ENCODE measurements at places on chromosomes 6 and 20.

GRCh38 chr20:61217848-61218247, 34.2 kb upstream of the CDH4 start:
- DNase-seq: no peak

GRCh38 chr6:43838276-43839036, 68.4 kb downstream of the VEGFA start:
- no peak for DNase-seq

GRCh38 chr6:170274713-170275560, 15.9 kb downstream of the DLL1 start:
- DNase-seq: no peak

- no peak for DNase-seq
These were observed 436.2 kb downstream of the CBLN4 start for GRCh38 chr20:55569084-55569483.

DNA sequence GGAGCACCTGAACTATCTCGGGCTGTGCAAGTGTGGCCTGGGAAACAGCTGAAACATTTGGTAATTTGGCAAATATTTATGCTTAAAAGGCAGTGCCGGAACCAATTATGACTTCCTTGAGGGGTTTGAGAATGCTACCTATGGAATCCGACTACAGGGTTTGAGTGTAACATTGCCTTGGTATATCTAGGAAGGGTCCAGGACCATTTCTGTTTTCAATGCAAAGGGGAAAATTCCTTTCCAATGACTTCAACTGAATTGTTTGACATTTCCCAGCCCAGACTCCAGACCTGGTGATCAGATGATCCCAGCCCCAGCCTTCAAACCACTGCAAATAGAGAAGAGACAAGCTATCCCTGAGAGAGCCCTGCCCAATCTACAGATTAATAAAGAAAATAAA, 4.6 kb upstream of the PPP1R3G start:
- no peak for DNase-seq

GRCh38 chr6:158762787-158763433, 56.3 kb downstream of the EZR start:
- no peak for DNase-seq

- DNase-seq: no peak
These were observed 731 bp upstream of the RBL1 start for GRCh38 chr20:37096415-37097041.

GRCh38 chr20:58877976-58878360, 25.5 kb downstream of the GNAS start:
- DNase-seq: no peak

DNA sequence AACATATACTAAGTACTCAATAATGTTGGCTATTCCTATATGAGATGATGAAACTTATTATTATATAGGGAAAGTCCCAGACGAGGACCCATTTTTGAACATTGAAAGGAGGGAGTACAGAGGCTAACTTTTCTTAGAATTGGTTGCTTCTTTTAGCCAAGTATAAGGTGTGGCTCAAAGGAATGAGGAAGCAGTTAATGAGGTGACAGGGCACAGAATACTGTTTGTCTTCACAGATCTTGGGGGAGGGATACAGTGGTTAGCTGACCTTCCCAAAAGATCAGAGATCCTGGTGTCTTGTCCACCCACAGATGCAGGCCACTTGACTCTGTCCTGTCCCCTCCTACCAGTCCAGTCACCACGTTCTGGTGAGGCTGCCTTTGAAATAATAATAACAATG, 67.8 kb upstream of the EPB41L1 start:
- no peak for DNase-seq

DNA sequence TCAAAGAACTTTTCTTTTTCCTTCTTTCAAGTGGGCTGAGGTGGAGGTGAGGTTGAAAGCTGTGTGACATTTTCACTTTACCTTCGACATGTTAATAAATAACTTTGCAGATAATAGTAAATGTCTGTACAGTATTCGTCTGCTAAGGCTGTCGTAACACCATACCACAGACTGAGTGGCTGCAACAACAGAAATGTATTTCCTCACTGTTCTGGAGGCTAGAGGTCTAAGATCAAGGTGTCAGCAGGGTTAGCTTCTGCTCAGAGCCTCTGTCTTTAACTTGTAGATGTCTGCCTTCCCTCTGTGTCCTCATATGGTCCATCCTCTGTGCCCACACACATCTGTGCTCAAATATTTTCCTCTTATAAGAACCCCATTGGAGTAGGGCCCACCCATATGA, 14.9 kb downstream of the PHACTR2 start:
- DNase-seq: no peak

- DNase-seq: no peak
These were observed 84.2 kb downstream of the TRERF1 start for GRCh38 chr6:42367353-42368011.

- no peak for DNase-seq
These were observed 64.2 kb upstream of the XRN2 start for GRCh38 chr20:21238818-21239536.

DNA sequence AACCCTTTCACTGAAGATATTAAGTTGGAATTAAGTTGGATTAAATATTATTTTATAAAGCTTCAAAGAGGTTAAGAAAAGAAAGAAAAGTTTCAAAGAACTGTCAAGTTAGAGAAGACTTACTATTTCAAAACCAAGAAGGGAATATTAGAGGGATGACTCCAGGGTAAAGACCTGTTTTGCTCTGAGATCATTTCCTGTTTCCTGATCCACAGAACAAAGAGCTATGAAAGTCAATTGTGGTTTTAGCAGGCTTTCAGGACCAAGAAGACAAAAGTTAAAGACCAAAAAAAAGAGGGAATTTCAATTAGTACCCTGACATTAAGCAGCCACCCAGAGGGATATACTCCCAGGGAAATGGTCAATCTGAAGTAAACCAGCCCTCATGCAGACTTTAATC, 19.4 kb downstream of the ESF1 start:
- no peak for DNase-seq

DNA sequence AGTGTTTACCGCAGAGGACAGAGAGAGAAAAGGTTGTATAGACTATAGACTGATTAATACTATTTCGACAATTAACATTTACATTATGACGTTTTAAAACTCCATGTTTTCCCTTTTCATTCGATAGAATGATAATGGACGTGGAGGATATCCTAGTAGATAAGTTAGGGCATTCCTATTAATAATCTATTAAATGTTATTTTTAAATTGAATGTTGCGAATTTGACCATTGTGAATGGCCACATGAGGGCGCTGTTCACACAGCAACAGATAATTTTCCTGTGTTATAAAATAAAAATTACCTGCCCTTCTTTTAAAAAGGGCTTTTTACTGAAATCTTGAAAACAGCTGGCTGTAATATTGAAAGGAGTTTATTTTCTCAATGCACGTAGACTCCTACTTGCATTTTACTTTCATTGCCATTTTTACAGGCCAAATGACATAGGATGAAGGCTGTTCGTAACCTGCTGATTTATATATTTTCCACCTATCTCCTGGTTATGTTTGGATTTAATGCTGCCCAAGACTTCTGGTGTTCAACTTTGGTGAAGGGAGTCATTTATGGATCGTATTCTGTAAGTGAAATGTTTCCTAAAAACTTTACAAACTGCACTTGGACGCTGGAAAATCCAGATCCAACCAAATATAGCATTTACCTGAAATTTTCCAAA, 3.3 kb downstream of the ADGRB3 start:
- DNase-seq: no peak
